ENCODE measurements at places on chromosomes 13 and 19. TPM values are rescaled to one million over a fixed set of nuclear protein-coding genes. Genes with fewer than 3 reads are reported as not detected.

GRCh38 chr19:41076286-41076685 is 12.0 kb upstream of the CYP2A13 start:
- no peak for DNase-seq

ZNF563 gene
- polyA plus RNA-seq: 9.7 TPM

DNA sequence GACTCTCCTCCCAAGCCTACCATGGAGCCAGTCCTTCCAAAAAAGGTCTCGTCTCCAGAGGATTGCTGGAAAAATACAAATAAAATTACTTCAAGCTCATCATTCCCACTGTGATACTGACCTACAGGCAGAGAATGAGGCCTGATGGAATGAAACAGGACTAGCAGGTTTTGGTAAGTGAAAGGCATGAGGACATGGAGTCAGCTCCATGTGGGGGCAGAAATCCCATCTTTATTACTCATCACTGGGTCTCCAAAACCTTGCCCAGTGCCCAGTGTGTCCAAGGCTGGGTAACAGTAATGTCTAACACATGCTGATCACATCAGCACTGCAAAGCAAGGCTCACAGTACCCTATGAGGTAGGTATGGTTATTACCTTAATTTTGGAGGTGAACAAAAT is 235.4 kb downstream of the DNAJC15 start:
- DNase-seq: no peak

- no peak for DNase-seq
These were observed 333.1 kb downstream of the GPC6 start for GRCh38 chr13:93559718-93560117.

GRCh38 chr13:112790735-112791641 is 101.2 kb downstream of the ATP11A start:
- no peak for DNase-seq

DNA sequence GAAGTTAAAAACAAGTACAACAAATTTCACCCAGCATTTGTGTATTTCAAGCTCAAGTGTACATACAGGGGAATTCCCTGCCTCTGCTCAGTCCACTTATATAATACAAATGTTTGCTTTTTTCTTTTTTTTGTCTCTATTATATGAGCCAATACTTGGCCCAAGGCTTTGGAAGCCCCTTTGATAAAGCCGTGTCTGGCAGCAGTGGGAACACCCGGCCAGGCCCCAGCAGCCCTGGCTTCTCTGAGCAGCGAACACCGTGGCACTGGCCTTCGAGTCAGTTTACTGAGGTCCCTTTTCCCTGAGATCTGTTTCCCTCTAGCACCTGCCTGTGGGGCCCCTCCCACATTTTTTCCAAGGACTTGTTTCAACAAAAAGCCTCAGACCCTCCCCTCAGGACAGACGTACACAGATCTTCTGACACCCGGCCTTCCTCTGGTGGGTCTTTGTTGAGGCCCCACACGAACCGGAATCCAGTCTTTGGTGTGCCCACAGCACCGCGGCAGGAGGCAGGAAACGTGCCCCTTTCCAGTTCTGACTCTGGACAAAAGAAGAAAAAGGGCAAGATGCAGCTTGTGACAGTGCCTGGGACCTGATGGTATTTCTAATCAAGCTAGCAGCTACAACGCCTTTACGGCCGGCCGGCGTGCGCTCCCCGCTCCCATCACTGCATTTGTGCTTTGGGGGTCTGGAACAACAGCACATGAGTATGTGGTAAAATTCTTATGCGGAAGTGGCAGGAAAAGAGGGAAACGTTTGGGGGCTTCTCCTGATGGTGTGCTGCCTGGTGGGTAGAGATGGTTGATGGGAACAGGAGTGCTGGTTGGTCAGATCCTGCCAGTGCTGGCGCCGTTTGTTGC is 13.8 kb downstream of the SIPA1L3 start:
- peak; percentile 28 for DNase-seq

DNA sequence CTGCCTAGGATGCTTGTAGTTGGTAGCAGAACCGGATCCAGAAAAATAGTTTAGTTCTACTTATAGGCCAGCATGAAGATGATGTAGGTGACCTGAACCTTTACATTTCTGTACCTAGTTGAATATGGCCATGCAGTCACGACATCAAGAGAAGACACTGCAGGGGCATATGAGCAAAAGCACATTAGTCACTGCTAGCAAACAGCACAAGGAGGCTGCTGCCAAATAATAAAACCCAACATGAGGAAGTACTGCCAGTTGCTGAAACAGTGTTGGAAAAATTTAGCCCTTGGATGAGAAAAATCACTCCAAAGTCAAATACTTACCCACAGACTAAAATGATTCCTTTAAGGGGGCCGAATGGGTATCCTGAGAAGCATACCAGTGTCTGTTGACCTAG is 20.8 kb downstream of the ERICH6B start:
- DNase-seq: no peak

Measured in hepatocyte (in vitro differentiated cells).